ENCODE measurements at places on chromosomes 12 and 14.

DNA sequence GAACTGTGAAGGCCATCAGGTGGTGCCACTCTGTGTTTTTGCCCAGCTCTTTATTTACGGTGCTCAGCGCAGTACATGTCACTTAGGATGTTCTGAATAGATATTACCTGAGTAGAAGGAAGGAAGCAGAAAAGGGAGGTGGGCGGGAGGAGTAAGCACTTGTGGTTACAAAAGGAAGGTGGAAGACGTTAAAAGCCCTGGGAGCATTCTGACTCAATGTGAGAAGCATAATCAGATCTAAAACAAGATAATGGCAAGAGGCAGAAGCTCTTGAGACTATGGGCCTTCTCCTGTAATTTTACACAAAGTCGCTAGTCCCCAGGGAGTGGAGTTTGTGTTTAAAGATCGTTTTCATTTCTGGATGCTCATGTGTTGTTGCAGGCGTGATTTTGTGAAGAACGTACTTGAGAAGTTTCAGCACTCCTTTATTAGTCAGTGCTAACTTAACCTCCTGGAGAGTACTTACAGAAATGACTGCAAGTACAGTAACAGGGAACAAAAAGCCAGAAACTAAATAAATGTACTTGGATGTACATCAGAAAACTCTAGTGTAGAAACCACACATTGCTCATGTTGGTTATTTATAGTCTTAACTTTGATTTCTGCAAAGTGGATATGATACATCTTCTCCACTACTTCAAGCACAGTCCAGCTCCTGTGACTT is 1523.5 kb downstream of the AACS start:
- no peak for DNase-seq

- no peak for DNase-seq
Observed at GRCh38 chr14:101665478-101666078, 95.9 kb upstream of the PPP2R5C start.

DNA sequence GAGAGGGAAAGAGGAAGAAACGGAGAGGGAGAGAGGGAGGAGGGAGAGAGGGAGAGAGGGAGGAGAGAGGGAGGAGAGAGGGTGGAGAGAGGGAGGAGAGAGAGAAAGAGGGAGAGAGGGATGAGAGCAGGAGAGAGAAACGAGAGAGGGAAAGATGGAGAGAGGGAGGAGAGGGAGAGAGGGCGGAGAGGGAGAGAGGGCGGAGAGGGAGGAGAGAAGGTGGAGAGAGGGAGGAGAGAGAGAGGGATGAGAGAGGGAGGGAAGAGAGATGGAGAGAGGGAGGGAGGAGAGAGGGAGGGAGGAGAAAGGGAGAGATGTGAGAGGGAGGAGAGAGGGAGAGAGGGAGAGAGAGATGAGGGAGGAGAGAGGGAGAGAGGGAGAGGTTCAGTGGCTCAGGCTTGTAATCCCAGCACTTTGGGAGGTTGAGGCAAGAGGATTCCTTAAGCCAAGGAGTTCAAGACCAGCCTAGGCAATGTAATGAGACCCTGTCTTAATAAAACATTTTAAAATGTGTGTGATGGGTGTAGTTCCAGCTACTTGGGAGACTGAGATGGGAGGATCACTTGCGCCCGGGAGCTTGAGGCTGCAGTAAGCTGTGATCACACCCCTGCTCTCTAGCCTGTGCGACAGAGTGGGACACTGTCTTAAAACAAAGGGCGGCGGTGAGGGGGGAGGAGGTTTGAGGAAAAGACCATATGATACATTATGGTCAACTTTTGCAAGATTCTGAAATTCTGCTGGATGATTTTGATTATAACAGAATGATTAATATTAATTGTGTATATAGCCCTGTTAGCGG is 21.3 kb upstream of the SNRPF start:
- DNase-seq: no peak

DNA sequence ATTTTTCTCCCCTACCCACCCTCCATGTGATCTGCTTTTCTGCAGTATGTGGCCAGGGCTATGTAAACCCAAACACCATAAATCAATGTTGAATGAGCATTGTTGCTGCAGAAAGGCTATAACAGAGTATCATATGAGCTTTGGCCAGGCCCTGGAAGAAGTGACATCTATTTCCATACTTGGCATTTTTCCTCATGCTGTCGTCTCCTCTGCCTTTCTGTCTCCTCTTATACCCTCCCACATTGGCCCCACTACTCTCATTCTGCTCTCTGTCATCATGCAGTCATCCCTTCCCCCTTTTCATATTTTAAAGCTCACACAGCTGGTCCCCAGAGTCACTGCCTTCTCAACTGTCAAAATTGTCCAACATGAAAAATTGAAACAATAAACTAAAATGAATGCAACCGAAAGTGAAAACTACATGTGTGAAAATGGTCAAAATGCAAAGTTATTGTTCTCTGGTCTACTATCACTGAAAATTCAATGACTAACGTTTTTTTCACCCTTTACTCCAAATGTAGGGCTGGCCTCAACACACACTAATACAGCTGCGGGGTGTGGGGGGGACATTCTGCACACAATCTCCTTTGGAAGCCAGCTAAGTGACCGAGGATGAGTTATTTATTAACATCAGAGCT is 290.7 kb upstream of the TMPO start:
- no peak for DNase-seq

DNA sequence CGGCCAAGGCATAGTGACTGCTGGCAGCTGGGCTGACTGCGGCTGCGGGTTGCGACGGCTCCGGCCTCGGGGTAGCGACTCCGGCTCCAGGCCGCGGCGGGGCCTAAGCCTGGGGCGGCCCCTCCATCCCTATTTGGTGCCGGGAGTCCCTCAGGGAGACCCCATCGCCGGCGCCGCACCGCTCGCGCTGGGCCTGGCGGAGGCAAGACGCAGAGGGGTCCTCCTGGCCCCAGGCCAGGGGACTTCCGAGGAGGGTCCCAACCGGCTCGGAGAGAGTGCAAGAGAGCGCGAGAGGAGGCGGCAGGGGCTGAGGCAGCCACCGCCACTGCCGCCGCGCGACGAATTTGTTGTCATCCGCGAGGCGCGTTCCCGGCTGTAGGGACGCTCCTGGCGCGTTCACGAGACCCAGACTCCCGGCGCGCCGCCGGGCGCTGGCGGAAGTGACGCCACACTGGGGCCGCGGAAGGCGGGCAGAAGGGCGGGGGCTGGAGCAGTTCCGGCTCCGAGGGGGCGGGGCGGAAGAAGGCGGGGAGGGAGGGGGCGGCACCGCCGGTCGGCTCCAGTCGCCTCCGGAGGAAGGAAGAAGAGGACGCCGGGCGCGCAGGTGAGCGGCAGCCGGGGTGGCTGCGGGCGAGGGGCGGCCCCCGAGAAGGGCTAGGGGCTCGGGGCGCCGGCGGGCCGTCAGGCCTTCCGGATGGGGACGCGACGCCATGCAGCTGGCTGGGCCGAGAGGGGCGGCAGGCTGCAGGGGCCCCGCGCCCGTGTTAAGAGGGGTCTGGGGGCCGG is at the start of the genes ATG2B and GSKIP:
ATG2B (minus strand) TSS at position 377 of the 786 bp plus-strand sequence; CDS start at position 12, 365 bp downstream.
GSKIP (plus strand) TSS at position 562 of the 786 bp plus-strand sequence. CDS start 18,722 bp downstream, outside the sequence.
- peak; percentile 84 for DNase-seq

All from bone marrow (tissue), 2 donors.